ENCODE measurements at places on chromosomes 16 and 17.

DNA sequence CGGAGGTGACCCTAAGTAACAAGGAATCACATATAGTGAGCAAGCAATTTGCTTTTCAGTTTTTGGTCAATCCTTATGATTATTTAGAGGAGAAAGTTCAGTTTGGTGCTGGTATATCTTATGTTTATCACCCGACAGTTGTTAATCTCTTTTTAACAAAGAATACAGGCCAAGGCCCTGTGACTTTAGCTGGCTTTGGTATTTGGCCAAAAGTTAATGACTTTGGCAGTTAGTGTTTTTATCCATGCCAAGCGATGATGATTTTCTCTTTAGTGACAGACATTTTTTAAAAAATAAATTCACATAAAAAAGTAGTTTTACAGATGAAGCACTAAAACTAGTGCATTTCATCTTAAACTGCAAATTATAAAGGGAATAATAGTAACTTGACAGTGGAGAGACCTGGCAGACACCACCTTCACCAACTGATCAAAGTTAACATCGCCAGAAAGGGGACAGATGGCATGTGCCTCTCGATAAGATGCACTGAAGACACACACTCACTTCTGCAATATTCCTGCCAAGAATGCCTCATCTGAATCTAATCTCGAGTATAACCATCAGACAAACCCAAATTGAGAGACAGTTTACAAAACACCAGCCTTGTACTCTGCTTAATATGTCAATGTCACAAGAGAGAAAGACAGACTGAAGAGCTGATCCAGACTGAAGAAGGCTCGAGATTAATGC lies 6.9 kb downstream of the DEXI start:
- no peak for DNase-seq

DNA sequence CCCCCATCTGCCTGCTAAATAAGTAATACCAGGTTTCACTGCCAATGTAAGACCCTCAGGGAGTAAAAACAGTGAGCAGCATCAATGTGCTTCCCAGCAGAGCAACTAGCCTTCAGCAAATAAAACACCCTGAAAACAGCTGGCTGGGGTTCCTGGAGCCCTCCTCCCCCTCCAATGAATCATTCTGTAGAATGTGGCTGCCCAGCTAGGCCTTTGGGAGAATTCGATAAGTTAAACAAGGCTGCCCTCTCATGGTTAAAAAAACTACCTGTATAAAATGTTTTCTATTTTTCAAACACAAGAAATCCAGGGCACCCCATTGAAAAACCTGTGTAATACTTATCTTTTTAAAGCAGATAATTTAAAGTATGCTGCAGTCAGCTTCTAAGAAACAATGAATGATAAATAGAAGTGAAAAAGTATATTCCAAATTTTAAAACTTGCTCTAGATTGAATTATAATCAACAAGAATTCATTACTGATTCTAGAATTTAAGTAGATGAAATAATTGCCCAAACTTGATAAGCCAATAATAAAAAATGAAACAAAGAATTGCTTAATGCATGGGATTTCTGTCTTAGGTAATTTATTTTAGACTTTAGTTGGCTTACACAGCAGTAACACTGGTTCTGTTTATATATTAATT lies 9.4 kb upstream of the TOM1L1 start:
- no peak for DNase-seq

GRCh38 chr17:8955021-8955959 lies 10.2 kb downstream of the PIK3R5 start:
- no peak for DNase-seq

DNA sequence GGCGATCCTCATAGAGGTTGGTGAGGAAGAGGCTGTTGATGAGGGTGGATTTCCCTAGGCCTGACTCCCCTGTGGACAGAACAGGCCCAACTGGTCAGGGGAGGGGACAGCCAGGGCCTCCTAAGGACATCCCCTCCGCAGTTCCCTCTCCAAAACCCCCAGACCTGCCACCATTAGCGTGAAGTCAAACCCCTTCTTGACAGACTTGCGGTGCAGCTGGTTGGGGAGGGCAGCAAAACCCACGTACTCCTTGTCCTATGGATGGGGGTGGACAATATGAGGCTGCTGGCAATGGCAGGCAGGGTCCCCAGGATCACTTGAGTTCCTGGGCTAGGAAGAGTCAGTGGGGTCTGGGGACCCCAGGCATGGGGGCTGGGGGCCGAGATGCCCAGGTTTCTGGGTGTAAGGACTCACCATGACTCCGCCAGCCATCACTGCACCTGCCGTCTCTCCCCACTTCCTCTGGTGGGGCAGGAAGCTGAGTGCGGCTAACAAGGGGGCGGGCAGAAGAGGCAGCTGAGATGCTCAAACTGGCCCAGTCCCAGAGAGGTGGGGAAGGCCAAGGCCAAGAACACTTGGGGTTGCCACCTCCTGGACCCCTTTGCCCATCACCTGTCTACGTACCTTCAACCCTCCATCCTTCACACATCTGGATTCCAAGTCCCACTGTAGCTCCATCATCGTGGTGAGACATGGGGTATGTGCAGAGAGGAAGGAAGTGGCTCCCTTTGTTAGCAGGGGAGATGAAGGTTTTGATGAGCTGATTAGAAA lies at the start of gene SEPTIN1:
Gene SEPTIN1 (minus strand): TSS at position 451 of the 771 bp plus-strand sequence. CDS start 19 bp downstream, at position 432.
- DNase-seq: no peak

All from trophoblast cell (in vitro differentiated cells and primary cell).